Retina (tissue), 1 donor: ENCODE measurements at places on chromosomes 2 and 18.

- no peak for DNase-seq
Measured at GRCh38 chr18:35639296-35639695, 57.8 kb downstream of the GALNT1 start.

GRCh38 chr2:171547256-171547655, 25.0 kb downstream of the CYBRD1 start:
- no peak for DNase-seq

DNA sequence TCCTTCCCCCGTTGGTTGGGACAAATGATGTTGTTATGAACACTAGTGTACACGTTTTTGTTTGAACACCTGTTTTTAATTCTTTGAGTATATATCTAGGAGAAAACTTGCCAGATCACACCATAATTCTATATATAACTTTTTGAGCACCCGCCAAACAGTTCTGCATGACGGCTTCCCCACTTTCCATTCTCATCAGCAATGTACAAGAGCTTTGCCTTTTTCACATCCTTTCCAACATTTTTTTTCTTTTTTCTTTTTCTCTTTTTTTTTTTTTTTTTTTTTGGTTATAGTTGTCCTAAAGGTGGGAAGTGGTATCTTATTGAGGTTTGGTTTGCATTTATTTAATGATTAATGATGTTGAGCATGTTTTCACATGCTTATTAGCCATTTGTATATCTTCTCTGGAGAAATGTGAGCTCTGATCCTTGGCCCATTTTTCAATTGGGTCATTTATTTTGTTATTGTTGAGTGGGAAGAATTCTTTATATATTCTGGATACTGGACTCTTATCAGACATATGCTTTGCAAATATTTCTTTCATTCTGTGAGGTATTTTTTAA, 86.9 kb upstream of the ZC3H15 start:
- DNase-seq: no peak

GRCh38 chr2:221334481-221335218, 237.5 kb downstream of the EPHA4 start:
- DNase-seq: peak; percentile 13

DNA sequence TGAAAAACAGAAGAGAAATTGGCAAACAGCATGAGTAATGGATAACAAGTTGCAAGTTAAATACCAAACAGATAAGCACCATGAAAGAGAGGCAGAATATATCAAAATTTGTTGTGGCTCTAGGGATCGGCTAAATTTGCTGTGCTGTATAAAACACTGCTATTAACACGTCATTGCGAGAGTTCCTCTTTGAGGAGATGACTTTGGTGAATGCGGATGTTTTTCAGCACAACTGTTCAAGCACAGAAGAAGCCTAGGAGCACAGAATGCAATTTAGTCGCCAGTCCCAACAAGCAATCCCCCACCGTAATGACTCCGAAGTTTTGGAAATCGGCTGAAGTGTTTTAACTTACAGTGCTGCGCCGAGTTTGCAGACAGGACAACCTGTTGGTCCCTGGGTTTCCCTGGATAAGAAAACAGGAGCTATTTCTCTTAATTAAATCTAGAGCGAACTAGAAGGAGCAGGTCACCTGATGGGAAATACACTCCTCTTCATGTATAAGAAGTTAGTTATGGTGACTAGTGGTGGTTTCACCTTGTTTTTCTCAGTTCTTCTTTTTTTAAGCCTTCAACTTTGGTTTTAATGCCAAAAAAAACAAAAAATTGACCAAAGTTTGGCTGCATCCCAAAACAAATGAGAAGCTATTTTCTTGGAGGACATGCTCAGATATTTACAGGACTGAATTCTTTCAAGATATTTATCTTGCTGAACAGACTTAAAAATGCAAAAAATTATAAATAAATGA, 454.1 kb upstream of the SALL3 start:
- DNase-seq: no peak

- no peak for DNase-seq
Measured at GRCh38 chr2:225543626-225544025, 144.1 kb downstream of the NYAP2 start.

GRCh38 chr2:241999184-241999583, 129.7 kb downstream of the RTP5 start:
- DNase-seq: no peak

GRCh38 chr2:96907115-96908041, 37.5 kb upstream of the SEMA4C start:
- peak; percentile 70 for DNase-seq
